ENCODE measurements at places on chromosomes 7 and 10. TPM values are rescaled to one million over a fixed set of nuclear protein-coding genes. Genes with fewer than 3 reads are reported as not detected.

DNA sequence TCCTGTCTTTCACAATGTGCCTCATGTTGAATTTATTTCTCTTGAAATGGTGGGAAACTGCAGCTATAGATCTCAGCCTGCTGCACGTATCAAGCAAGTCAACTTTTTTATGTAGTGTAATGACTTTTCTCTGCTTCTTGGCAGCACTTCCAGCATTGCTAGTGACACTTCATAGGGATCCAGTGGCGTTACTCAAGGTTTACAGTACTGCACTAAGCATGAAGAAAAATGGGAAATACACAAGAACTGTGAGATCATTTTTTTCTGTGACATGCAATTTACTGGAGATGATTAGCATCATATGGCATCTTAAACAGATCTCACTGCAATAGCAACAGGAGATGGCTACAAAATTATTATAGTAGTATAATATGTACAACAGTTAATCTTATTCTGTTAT is 90.9 kb downstream of the POLR1F start:
- no peak for DNase-seq
- no peaks in the 10 kb centered on the region for H3K27me3 ChIP-seq
- H3K27ac ChIP-seq: no peak overlapping the region
- H3K36me3 ChIP-seq: no peaks in the 10 kb centered on the region
- H3K4me3 ChIP-seq: no peak overlapping the region
- no peaks in the 10 kb centered on the region for H3K4me1 ChIP-seq

DNA sequence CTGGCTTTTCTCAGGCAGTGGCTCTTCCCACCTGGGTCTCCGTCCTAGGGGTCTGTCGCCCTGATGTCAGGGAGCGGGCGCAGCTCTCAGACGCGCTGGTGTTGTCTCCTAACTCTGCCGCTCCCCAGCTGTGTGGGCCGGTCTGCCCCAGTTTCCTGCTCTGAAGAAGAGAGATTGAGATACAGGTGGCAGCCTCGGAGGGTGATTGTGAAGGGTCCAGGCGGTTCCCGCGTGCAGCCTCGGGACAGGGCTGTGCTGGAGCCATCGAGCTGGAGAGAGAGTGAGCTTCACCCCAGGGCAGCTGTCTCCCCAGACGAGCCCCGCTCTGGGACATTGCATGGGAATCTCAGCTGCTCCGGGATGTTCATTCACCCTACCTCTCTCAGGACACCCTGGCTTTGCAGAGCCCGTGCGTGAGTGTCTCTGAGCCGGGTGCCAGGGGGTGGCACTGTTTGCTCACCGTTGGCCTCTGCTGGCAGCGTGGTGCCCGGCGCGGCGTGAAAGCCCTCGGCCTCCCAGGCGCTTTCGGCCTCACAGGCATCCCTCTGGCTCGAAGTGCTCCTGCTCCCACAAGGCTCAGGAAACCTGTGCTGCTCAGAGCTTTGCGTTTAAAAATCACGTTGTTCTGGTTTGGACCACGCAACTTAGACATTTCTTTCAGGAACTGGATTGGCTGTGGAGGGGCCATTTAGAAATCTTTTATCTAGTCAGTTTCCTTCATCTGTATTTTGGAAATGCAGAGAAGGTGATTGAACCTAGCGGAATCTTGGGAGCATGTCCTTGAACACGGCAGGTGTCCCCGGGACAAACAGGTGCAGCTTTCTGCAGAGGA is 33.8 kb upstream of the ZFAND2A start:
- no peak for DNase-seq
- no peak overlapping the region for H3K27ac ChIP-seq
- H3K27me3 ChIP-seq: no peaks in the 10 kb centered on the region
- no peaks in the 10 kb centered on the region for H3K36me3 ChIP-seq

DNA sequence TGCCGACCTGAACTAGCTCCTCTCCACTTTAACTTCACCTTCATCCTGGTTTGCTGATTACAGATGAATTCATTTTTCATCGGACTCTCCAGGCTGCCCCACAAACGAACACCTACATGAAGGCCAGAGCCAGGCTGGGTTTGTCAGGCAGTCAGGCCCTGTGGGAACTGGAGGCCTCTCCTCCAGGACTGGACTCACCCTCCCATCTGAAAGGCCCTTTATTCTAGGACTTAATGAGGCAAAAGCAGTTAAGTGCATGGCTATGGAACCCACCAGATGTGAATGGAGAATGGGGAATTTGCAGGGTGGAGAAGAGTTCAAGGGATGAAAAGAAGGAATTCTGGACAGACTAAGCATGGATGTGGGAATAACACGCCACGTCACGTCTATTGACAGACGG is 170.8 kb downstream of the ARHGAP12 start:
- no peak for DNase-seq
- H3K4me3 ChIP-seq: no peak overlapping the region
- H3K36me3 ChIP-seq: no peaks in the 10 kb centered on the region
- no peaks in the 10 kb centered on the region for H3K27me3 ChIP-seq

DNA sequence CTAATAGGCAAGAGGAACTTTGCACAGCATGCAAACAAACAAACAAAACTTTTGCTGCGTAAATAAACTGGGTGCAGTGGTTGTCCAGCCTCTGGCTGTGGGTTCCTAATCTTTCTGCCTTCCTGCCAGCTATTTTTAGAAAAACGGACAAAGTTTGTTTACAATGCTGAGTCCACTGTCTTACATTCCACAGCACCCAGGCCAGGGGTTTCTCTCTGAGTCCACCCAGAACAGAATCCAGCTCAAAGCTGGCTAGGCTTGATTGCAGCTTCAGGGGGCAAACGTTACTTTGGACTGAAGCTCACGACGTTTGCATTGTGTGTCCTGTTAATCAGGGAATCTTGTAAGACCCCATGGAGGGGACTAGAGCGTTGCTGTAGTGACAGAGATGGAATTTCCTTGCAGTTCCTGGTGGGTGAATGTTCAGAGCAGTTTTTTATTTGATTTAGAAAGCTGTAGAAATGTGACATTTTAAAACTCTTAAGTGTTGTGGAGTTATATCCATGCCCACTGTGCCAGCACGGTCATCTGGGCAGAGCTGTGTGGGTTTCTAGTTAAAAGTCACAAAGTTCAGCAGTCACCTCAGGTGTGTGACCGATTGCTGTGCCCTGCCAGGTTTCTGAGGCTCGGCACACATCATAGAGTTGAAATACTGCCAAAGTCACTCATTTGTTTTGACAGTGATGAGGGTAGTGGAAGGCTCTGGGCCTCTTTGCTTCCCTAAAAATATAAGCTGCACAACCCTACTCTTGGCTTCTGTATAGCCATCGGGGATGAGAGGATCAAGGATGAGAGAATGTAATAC is 247.0 kb downstream of the STK31 start:
- no peak overlapping the region for H3K4me3 ChIP-seq
- H3K27me3 ChIP-seq: no peaks in the 10 kb centered on the region
- DNase-seq: no peak
- H3K27ac ChIP-seq: no peak overlapping the region
- no peaks in the 10 kb centered on the region for H3K36me3 ChIP-seq
- H3K4me1 ChIP-seq: no peaks in the 10 kb centered on the region

DNA sequence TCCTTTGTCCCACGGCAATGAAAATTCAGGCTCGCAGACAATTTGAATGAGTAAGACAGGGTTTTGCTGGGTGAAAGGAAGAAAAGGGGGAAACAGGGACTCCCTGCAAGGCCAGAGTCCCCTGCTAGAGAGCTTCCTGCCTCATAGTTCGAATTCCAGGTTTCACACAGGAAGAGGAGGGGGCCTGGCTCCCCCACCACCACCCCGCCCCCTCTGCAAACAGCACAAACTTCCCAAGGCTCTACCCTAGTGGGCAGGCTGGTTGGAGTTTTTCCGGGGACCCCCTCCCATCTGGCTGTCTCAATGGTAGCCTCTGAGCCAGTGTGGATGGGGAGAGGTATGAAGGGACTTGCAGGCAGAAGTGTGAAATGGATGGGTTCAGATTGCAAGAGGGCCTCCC is 57.4 kb upstream of the NEBL start:
- H3K27me3 ChIP-seq: no peaks in the 10 kb centered on the region
- H3K27ac ChIP-seq: no peak overlapping the region
- no peaks in the 10 kb centered on the region for H3K36me3 ChIP-seq
- no peak overlapping the region for H3K4me3 ChIP-seq

GRCh38 chr7:100102950-100103840 is 1.8 kb downstream of the AP4M1 start:
- no peak for DNase-seq
- H3K27ac ChIP-seq: no peak overlapping the region
- no peak overlapping the region for H3K4me3 ChIP-seq
- H3K4me1 ChIP-seq: peaks cover 18% of the 10 kb centered on the region
- H3K36me3 ChIP-seq: peaks cover 65% of the 10 kb centered on the region
- H3K27me3 ChIP-seq: no peaks in the 10 kb centered on the region

- H3K4me1 ChIP-seq: peaks cover 4% of the 10 kb centered on the region
- DNase-seq: no peak
- H3K4me3 ChIP-seq: no peak overlapping the region
- no peaks in the 10 kb centered on the region for H3K36me3 ChIP-seq
- no peaks in the 10 kb centered on the region for H3K27me3 ChIP-seq
These were observed 191.7 kb downstream of the PPP1R9A start for GRCh38 chr7:95099106-95099505.

DNA sequence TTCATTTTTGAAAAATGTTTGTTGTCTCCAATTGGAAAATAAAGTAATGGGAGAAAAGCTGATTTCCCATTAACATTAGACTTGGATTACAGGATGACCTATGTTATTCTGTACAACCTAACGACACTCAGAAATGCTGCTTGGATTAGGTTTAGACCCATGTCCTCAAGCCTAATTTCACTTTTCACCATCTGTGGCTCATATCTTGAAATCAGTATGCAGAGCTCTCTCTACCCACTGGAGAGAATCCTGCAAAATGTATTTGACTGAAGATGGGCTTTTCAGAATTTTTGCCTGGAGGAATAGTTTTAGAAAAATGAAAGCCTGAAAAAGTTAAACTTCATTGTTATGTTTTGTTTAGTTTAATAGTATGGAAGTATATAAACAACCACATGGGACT is 63.8 kb downstream of the SLC13A1 start:
- no peak for DNase-seq
- H3K27me3 ChIP-seq: no peaks in the 10 kb centered on the region
- H3K4me3 ChIP-seq: no peak overlapping the region
- no peak overlapping the region for H3K27ac ChIP-seq
- H3K4me1 ChIP-seq: no peaks in the 10 kb centered on the region

- H3K36me3 ChIP-seq: no peaks in the 10 kb centered on the region
- H3K27me3 ChIP-seq: no peaks in the 10 kb centered on the region
- no peaks in the 10 kb centered on the region for H3K4me1 ChIP-seq
- H3K27ac ChIP-seq: no peak overlapping the region
These were observed 7.8 kb downstream of the TAS2R41 start for GRCh38 chr7:143485500-143485899.

- H3K36me3 ChIP-seq: no peaks in the 10 kb centered on the region
- H3K27me3 ChIP-seq: no peaks in the 10 kb centered on the region
- H3K4me3 ChIP-seq: no peak overlapping the region
- no peak for DNase-seq
- H3K4me1 ChIP-seq: no peaks in the 10 kb centered on the region
These were observed 220.9 kb upstream of the PPP2R2D start for GRCh38 chr10:131679926-131680325.

- H3K4me1 ChIP-seq: peaks cover 36% of the 10 kb centered on the region
- no peak for DNase-seq
- no peaks in the 10 kb centered on the region for H3K36me3 ChIP-seq
- H3K4me3 ChIP-seq: no peak overlapping the region
- no peaks in the 10 kb centered on the region for H3K27me3 ChIP-seq
These were observed 17.7 kb downstream of the FOXK1 start for GRCh38 chr7:4699841-4700240.

- DNase-seq: no peak
- H3K4me1 ChIP-seq: peaks cover 15% of the 10 kb centered on the region
- H3K27ac ChIP-seq: no peak overlapping the region
- no peaks in the 10 kb centered on the region for H3K27me3 ChIP-seq
- no peak overlapping the region for H3K4me3 ChIP-seq
These were observed 63.2 kb downstream of the SMURF1 start for GRCh38 chr7:99080679-99081078.

DNA sequence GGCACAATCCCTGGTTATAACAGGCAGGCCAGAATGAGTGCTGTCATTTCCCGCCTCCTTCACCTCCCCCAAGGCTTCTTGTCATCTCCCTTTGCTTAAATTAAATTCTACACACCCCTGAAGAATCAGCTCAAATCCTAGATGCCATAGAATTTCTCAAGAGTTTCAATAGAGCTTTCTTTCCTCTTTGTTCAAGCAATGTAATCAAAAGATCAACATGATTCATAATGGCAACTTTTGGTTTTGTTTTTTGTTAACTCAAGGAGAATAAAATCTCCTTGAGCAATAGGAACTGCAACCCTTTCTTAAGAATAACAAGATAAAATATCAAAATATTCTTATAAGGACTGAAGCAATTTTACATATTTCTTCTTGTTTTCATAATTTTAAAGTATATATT is 180.8 kb upstream of the CDK1 start:
- no peak for DNase-seq
- no peak overlapping the region for H3K4me3 ChIP-seq
- H3K4me1 ChIP-seq: no peaks in the 10 kb centered on the region
- no peak overlapping the region for H3K27ac ChIP-seq

GRCh38 chr7:24924375-24924774 is 55.6 kb downstream of the OSBPL3 start:
- H3K4me1 ChIP-seq: peaks cover 28% of the 10 kb centered on the region
- no peaks in the 10 kb centered on the region for H3K27me3 ChIP-seq
- DNase-seq: no peak
- no peaks in the 10 kb centered on the region for H3K36me3 ChIP-seq
- H3K4me3 ChIP-seq: no peak overlapping the region

DNA sequence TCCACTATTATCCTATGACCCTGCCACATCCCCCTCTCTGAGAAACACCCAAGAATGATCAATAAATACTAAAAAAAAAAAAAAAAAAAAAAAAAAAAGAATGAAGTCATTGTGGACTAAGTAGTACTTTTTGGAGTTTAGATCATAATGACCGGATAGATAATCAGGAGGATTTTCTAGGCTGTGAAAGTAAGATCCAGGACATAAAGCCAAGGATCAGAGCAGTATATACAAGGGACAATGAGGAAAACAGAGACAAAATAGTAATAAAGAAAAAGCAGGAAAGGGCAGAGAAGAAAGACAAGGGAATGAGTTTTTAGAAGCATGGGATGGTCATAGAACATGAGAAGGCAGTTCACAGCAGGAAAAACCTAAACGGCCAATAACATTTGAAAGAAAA is 87.6 kb downstream of the AKAP9 start:
- no peak overlapping the region for H3K4me3 ChIP-seq
- no peaks in the 10 kb centered on the region for H3K4me1 ChIP-seq
- H3K27me3 ChIP-seq: no peaks in the 10 kb centered on the region
- no peak for DNase-seq
- peaks cover 67% of the 10 kb centered on the region for H3K36me3 ChIP-seq

GRCh38 chr7:106614751-106615150 is 46.2 kb downstream of the CCDC71L start:
- H3K4me1 ChIP-seq: peaks cover 4% of the 10 kb centered on the region
- H3K27me3 ChIP-seq: no peaks in the 10 kb centered on the region
- no peak overlapping the region for H3K4me3 ChIP-seq
- H3K27ac ChIP-seq: no peak overlapping the region
- DNase-seq: no peak

LIPK gene
- total RNA-seq: not detected

ENO4 gene
- total RNA-seq: not detected

SORBS1 gene
- 145 TPM for total RNA-seq

INHBA gene
- total RNA-seq: 0.49 TPM

ARMC3 gene
- total RNA-seq: not detected

GNAT3 gene
- total RNA-seq: not detected

LBX1 gene
- 12.3 TPM for total RNA-seq

CPA5 gene
- total RNA-seq: not detected

CLDN12 gene
- 19.5 TPM for total RNA-seq

All from psoas muscle (tissue), 8 donors.